ENCODE measurements at places on chromosomes 11 and 22.

- no peaks in the 10 kb centered on the region for H3K27me3 ChIP-seq
- H3K36me3 ChIP-seq: no peaks in the 10 kb centered on the region
- H3K27ac ChIP-seq: peak overlapping the region; percentile 88
- peaks cover 34% of the 10 kb centered on the region for H3K4me1 ChIP-seq
- DNase-seq: peak; percentile 51
Observed at GRCh38 chr11:94926271-94926625, 47.1 kb downstream of the CWC15 start.

DNA sequence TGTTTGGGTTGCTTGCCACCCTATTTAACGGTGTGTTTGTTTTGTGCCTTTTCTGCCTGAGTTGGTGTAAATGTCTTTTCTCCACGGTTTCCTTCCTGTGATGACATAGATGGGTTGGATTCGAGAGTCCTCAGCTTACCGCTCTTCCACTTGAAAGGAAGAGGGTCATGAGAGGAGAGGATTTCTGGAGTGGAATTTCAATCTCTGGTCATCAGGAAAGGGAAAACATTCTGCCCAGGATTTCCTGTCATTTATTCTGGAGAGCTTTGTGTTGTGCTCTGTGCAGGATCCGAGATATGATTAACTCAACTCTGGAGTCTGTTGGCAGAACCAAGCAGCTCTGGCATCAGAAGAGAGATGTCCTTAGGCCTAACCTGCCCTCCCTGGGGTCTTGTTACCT is 605.2 kb downstream of the NTM start:
- H3K36me3 ChIP-seq: no peaks in the 10 kb centered on the region
- H3K27me3 ChIP-seq: no peaks in the 10 kb centered on the region
- DNase-seq: no peak
- H3K27ac ChIP-seq: no peak overlapping the region
- no peak overlapping the region for H3K4me3 ChIP-seq

DNA sequence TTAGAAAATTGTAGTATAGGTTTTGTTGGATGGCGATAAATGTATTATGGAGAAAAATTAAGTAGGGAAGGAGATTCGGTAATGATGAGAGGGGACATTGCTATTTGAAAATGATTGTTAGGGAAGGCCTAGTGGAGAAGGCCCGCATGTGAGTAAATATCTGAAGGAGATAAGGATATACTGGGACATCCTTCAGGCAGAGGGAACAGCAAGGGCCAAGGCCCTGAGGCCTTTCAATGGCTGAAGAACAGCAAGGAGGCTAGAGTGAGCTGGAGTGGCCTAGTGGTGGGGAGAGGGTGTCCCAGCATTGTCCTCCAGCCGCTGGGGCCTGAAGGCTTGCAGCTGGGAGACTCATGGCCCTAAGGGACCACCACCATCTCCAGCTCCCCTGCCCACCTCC is 23.2 kb upstream of the ARRB1 start:
- no peak overlapping the region for H3K4me3 ChIP-seq
- DNase-seq: no peak
- H3K27me3 ChIP-seq: peaks cover 5% of the 10 kb centered on the region
- H3K4me1 ChIP-seq: peaks cover 8% of the 10 kb centered on the region
- no peaks in the 10 kb centered on the region for H3K36me3 ChIP-seq

- H3K4me3 ChIP-seq: peak overlapping the region; percentile 39
- peak overlapping the region; percentile 89 for H3K27ac ChIP-seq
- H3K36me3 ChIP-seq: no peaks in the 10 kb centered on the region
- peaks cover 59% of the 10 kb centered on the region for H3K4me1 ChIP-seq
- H3K27me3 ChIP-seq: no peaks in the 10 kb centered on the region
Observed at GRCh38 chr11:123137431-123138224, 57.4 kb downstream of the CLMP start.

DNA sequence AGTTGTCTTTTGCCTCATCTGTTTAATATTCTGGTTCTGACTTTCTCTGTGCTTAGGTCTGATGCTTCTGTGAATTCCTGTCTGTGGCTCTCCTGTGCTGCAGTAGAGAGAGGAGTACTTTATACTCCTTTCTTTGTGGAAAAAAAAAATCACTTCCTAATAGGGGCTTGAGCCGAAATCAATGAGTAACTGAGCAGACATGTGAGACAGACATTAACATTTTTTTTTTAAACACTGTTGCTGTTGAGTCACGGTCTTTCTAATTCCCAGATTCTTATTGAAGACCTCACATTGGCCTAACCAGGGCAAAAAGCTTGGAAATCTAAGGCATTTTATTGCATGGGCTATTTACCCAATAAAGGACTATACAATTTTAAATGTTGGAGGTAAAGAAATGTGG is 86.1 kb downstream of the GRM5 start:
- H3K4me1 ChIP-seq: peaks cover 39% of the 10 kb centered on the region
- no peak overlapping the region for H3K4me3 ChIP-seq
- H3K27ac ChIP-seq: peak overlapping the region; percentile 45

GRCh38 chr11:76672431-76673175 is 2.1 kb upstream of the LRRC32 start:
- no peak for DNase-seq
- no peaks in the 10 kb centered on the region for H3K27me3 ChIP-seq
- H3K4me1 ChIP-seq: peaks cover 8% of the 10 kb centered on the region

- H3K4me1 ChIP-seq: no peaks in the 10 kb centered on the region
- H3K27me3 ChIP-seq: peaks cover 14% of the 10 kb centered on the region
- peak; percentile 67 for DNase-seq
- no peak overlapping the region for H3K27ac ChIP-seq
- H3K36me3 ChIP-seq: no peaks in the 10 kb centered on the region
- H3K4me3 ChIP-seq: no peak overlapping the region
Observed at GRCh38 chr11:32297611-32298011, 137.7 kb downstream of the WT1 start.

DNA sequence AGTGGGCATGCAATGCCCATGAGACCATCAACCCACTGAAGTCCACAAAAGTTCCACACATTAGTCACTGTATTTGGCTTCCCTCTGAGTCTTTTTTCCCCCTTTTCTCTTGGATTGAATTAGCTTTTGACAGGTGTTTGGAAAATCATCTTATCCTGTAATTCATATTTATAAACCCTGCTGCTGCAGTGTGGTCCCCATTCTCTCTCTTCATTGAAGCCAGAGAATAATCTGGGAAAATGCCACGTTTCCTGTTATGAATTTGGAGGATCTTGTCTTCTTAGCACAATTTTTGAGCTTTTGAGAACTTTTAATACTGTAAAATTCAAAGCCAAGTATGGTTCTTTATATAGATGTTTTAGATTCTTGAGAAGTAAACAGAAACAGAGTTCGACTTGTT is 84.8 kb downstream of the UVRAG start:
- H3K4me1 ChIP-seq: no peaks in the 10 kb centered on the region
- H3K27ac ChIP-seq: no peak overlapping the region
- H3K4me3 ChIP-seq: no peak overlapping the region
- no peak for DNase-seq
- H3K27me3 ChIP-seq: no peaks in the 10 kb centered on the region
- no peaks in the 10 kb centered on the region for H3K36me3 ChIP-seq

- no peak overlapping the region for H3K4me3 ChIP-seq
- peaks cover 12% of the 10 kb centered on the region for H3K36me3 ChIP-seq
- H3K27ac ChIP-seq: no peak overlapping the region
- H3K4me1 ChIP-seq: peaks cover 11% of the 10 kb centered on the region
Observed at GRCh38 chr11:134261626-134262488, 8.5 kb downstream of the ACAD8 start.

DNA sequence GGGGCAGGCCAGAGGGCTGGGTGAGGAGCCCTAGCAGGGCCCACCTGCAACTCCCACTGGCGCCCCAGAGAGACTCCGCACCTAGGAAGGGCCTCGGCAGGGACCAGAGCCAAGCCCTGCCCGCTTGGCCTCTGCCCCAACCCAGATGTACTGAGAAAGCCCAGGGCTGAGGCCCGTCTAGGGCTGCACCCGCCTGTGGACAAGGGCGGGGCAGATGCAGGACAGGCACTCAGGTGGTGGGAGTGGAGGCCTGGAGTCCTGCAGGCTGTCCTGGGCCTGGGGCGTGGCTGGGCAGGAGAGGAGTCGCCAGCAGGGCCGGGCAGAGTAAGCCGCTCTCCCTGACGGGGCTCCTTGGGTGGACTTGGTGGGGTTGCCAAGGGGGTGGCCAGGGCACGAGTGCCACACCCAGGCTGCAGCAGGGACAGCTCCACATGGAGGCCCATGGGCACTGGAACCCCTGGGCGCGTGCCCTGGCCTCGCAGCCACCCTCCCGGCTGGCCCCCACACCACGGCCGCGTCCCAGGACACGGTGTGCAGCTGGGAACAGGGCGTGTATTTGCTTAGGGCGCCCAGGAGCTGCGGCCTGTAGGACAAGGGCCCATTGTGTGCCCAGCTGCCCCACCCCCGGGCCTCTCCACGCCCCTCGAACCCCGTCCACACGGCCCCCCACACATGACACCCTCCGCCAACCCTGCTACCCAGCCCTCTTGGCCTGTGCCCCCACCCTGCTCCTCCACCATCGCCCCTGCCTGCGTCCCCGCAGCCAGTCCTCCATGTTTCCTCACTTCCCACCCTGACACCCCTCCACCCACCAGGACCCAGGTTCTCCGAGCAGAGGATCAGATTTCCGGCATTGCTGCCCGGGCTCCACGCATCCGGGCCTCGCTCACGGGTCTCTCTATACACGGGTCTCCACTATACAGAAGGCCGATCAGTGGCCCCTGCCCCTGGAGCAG is 11.3 kb upstream of the PIM3 start:
- no peaks in the 10 kb centered on the region for H3K27me3 ChIP-seq
- no peaks in the 10 kb centered on the region for H3K36me3 ChIP-seq
- H3K4me1 ChIP-seq: peaks cover 11% of the 10 kb centered on the region
- no peak overlapping the region for H3K4me3 ChIP-seq
- no peak overlapping the region for H3K27ac ChIP-seq
- DNase-seq: no peak

DNA sequence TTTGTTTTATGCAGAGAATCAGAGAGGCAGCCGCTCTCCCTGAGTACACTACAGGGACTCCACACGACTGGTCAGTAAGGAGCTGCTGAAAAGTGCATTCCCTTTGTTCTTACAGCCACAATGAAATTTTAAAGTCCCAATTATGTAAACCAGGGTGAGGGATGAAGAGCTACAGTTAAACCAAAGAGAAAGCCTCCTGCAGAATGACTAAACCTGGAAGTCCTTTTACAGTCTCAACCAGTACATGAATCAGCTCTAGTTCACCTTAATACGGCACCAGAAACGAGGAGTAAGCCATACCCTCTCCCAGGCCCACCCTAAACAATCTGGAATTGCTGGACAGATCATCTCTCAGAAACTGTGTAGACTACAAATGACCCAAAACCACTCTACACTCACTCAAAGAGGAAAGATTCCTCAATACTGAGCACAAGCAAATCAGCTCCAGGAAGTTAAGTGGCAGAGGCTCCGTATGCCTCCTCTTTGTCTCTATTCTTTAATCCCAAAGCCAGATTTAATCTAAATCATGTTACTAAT is 113.1 kb downstream of the RBFOX2 start:
- H3K4me1 ChIP-seq: peaks cover 30% of the 10 kb centered on the region
- H3K36me3 ChIP-seq: no peaks in the 10 kb centered on the region
- peak; percentile 74 for DNase-seq
- peak overlapping the region; percentile 76 for H3K27ac ChIP-seq
- H3K27me3 ChIP-seq: no peaks in the 10 kb centered on the region

DNA sequence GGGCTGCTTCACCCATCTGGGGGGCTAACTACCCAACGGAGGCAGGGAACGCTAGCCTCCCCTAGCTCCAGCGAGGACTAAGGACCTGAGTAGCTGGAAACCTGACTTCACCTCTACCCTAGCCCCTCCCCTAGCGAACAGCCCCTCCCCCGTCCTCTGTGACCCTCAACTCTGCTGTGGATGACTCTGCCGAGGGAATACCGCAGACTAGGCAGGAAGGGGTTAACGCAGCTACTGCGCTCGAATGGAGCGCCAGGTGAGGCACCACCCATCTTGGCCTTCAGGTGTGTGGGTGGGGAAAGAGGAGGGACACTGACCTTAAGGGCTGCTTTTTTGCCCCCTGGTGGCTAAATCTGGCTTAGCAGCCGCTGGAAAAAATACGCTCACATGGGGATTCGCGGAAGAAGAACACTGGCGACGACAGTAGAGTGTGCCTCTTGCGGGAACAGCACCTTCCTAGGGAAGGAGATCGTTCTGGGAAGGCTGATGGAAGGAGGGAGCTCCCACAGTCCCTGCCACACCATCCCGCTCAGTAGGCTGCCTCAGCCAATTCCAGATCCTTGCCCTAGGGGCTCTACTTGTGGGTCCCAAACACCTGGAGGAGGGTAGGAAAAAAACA is 4.5 kb upstream of the BCL9L start:
- H3K4me1 ChIP-seq: peaks cover 13% of the 10 kb centered on the region
- DNase-seq: peak; percentile 74
- H3K27ac ChIP-seq: peak overlapping the region; percentile 60
- H3K27me3 ChIP-seq: no peaks in the 10 kb centered on the region

DNA sequence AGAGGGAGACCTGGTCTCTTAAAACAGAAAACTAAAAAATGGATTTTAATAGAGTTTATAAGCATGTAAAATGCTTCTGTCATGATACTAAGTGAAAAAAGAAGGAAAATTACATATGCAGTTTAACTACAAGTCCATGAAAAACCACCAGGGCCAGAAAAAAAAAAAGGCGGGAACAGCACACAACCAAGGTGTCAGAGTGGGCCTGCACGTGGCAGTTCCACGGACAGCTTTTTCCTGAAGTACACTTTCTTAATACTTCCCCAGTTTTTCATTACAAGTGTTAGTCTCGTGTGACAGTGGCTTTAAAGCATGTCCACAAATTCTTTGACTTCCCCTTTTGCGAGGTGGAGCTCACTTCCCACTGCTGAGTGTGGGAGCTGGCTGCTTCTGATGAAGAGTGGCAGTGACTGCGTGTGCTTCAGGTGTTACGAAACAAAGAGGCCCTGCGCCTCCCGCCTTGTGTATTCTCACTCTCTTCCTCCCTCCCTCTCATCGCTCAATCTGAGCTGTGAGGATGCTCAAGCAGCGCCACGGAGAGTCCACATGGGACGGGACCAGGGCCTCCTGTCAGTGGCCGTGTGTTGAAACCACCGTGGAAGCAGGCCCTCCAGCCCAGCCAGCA is 16.4 kb downstream of the PPM1F start:
- H3K27me3 ChIP-seq: no peaks in the 10 kb centered on the region
- no peak overlapping the region for H3K4me3 ChIP-seq
- peak; percentile 28 for DNase-seq
- peaks cover 18% of the 10 kb centered on the region for H3K36me3 ChIP-seq
- peaks cover 31% of the 10 kb centered on the region for H3K4me1 ChIP-seq
- H3K27ac ChIP-seq: peak overlapping the region; percentile 98

- DNase-seq: no peak
- no peak overlapping the region for H3K4me3 ChIP-seq
- H3K4me1 ChIP-seq: 0 out of 2 replicates have a peak, but pooled peaks cover 3% of the 10 kb centered on the region
Observed at GRCh38 chr22:36729321-36729720, 25.8 kb upstream of the CACNG2 start.

DNA sequence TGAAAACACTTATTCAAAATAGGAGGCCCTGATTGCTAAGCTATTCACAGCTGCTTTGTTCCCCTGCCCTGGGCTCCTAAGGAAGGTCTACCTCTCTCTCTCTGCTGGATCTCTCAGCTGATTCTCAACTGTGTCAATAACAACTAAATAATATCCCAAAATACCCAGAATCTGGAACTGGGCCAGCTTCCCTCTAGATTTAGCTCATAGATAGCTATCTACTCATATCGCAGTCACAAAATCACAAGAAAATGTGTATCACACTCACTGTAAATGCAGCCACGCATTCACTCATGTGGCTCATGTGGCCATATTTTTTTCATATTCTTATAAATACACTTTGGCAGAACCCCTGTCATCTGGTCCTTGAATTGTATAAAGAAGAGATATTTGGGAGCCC is 555.1 kb downstream of the OPCML start:
- H3K36me3 ChIP-seq: no peaks in the 10 kb centered on the region
- H3K27me3 ChIP-seq: peaks cover 46% of the 10 kb centered on the region
- H3K4me1 ChIP-seq: no peaks in the 10 kb centered on the region
- no peak overlapping the region for H3K4me3 ChIP-seq

GRCh38 chr11:12066056-12066798 is 44.2 kb upstream of the MICAL2 start:
- H3K27ac ChIP-seq: peak overlapping the region; percentile 97
- peak overlapping the region; percentile 1 for H3K4me3 ChIP-seq
- H3K4me1 ChIP-seq: peaks cover 28% of the 10 kb centered on the region

Measured in GM23248 (cell line).